Activated CD4-positive, alpha-beta T cell treated with anti-CD3 and anti-CD28 coated beads for 1 hour (primary cell): ENCODE measurements at places on chromosomes 2 and 18.

DNA sequence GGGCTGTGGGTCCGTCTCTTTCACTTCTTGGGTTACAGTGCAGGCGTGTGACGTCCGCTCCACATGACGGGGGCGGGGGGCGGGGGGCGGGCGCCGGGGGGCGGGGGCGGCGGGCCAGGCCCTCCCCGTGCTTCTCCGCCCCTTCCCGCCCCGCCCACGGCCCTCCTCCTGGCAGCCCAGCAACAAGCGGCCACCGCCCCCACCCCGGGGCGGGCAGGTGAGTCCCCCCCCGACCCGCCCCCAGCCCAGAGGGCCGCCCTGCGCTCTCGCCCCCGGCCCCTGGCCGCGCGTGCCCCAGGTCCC, 3.6 kb downstream of the ZNF516 start:
- peak; percentile 61 for DNase-seq

- no peak for DNase-seq
These were observed 33.9 kb downstream of the ACOXL start for GRCh38 chr2:110766291-110766690.

DNA sequence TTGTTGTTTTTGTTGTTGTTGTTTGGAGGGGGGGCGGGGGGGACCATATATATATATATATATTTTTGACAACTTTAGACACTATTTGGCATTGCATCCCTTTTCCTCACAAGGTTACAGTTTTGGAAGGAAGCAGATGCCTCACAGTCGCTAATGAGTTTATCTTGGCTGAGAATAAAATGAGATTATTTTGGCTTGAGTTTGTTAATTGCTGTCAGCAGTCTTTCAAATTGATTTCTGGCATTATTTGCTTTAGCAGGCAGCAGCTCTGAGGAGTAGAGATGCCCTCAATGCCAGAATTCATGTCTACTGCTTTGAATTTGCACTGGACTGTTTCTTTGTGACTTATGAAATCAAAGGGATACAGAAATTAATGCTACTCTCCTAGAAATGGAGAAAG, 595.2 kb upstream of the HNMT start:
- DNase-seq: no peak

DNA sequence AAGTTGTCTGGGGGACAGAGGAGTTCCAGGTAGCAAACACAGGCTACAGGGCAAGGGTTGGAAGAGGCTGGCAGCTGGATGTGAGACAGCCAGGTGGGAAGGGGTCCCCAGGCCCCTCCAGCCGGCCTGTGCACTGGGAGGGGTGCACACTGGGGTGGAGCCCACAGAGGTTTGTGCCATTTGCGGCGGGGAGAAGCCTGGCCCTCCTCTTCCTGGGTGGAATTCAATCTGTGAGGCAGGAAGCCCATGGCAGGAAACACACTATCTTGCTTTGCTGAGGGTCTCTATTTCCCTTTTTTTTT, 63.3 kb downstream of the PXDN start:
- no peak for DNase-seq

DNA sequence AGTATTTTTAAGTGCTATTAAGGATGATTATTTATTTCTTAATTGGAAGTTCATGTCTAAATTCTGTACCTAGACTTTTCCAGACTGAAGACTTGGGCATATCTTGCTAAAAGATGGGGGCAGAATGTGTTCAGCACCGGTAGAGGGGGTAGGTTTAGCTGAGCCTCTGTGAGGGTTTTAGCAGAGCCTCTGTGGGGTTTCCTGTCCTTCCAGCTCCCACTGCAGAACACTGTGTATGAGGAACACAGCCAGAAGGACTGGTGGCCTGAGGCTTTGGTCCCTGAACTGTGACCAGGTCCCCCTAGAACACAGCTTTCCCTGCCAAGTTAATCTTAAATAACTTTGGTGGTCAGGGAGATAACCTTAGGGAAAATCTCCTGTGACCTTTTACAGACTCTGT, 123.4 kb upstream of the EPC2 start:
- no peak for DNase-seq
